NCI-H1417 treated with DMSO at 0.1 percent for 48 hours (cell line): ENCODE measurements at places on chromosomes 11 and 22.

DNA sequence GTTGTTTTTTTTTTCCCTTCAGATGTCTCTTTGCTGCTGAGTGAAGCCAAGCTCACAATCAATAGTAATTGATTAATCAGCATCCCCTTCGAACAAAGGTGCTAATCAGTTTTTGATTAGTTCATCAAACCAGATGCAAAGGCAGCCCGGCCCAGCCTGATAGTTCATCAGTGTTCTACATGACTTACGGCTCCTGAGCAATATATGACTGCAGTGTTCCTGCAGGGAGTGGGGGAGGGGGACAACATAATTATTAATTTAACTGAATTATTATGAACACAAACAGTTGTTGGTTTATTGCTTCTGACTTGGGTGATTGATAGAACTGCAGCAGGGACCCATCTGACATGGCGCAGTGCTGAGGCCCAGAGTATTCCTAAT lies 315.3 kb downstream of the CADM1 start:
- DNase-seq, result no peak

DNA sequence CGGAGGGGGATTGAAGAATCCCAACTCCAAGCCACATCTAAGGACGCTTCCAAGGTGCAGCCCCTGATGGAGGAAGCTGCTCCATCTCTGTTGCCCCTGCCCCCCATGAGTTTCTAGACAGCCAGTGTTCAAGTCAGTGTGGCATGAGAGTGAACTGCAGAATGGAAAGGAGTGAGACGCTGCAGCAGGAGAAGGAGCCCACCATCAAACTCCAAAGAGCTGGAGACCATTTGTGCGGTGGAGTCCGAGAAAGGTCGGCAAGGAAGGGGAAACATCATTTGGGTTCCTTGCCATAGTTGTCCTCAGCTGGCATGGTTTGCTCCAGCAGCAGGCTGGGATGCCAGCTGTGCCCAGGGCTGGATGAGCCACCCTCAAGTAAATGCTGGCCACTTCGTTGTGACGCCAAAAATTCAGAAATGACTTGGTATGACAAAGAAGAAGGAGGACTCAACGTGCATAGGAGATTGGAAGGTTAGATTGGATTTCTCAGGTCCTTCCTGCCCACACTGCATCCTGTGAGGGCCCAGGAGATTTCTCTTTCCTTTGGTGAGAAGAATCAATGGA lies 16.4 kb downstream of the APOL2 start:
- DNase-seq, result no peak

GRCh38 chr11:122847466-122847865 lies 9.2 kb downstream of the CRTAM start:
- no peak for DNase-seq

GRCh38 chr11:123484448-123484847 lies 54.4 kb downstream of the GRAMD1B start:
- no peak for DNase-seq

DNA sequence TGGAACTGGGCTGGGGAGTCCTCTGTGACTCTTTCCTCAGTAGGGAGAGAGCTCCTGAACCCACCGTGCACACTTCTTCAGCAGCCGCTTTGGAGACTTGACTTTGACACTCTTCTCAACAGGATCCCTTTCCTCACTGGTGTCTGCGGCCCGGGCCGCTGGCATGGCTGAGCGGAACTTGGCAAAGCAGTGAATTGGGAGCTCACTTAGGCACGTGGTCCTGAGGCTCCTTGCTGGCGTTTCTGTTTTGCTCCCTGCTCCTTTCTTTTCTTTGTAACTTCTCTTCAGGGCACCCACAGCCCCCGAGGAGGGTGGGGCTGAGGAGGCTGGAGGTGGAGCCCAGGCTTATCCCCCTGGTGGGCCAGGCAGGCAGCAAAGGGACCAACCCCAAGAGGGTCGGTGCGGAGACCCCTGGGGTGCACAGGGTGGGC lies 8.4 kb upstream of the KCNQ1OT1 start:
- no peak for DNase-seq

- DNase-seq, result no peak
Measured at GRCh38 chr11:64007629-64008282, 21.5 kb downstream of the OTUB1 start.

GRCh38 chr11:45253640-45254039 lies 32.5 kb downstream of the SYT13 start:
- no peak for DNase-seq

DNA sequence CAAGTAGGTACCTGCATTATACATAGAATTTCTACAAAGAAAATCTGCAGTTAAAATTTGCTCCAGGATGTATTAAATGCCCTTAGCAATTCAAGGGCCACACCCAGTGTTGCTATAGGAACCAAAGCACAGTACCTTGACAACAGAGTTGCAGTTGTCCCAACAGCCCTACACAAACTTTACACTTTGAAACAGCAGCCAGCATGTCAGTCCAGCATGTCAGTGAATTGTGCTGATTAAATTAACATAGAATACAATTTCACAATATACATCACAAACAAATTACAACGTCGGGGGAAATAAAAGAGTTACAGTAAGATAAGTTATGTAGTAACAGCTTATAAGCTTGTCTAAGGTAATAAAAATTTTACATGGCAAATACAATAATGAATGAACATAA lies 389.2 kb downstream of the SOX6 start:
- no peak for DNase-seq
